ENCODE measurements at places on chromosomes 4 and X. TPM values are rescaled to one million over a fixed set of nuclear protein-coding genes. Genes with fewer than 3 reads are reported as not detected.

DNA sequence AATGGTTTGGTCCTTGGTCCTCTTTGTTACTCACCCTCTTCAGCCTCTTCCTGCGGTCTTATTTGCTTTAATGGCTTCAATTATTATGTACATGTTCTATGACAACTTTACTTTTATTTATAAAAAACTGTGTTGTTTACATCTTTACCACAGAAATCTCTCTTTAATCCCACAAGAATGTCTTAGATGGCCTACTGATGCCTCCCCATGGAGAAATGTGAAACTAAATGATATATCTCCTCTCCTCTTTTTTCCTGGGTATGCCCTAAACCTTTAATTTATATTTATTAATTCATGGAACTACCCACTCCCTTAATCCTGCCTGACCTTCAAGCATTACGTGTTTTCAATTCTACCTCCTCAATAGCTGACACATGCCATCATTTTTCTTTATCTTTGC lies 573.2 kb downstream of the CENPC start:
- no peaks in the 10 kb centered on the region for H3K4me1 ChIP-seq
- H3K36me3 ChIP-seq = no peaks in the 10 kb centered on the region
- DNase-seq = no peak
- H3K27me3 ChIP-seq = no peaks in the 10 kb centered on the region
- H3K27ac ChIP-seq = no peak overlapping the region

DNA sequence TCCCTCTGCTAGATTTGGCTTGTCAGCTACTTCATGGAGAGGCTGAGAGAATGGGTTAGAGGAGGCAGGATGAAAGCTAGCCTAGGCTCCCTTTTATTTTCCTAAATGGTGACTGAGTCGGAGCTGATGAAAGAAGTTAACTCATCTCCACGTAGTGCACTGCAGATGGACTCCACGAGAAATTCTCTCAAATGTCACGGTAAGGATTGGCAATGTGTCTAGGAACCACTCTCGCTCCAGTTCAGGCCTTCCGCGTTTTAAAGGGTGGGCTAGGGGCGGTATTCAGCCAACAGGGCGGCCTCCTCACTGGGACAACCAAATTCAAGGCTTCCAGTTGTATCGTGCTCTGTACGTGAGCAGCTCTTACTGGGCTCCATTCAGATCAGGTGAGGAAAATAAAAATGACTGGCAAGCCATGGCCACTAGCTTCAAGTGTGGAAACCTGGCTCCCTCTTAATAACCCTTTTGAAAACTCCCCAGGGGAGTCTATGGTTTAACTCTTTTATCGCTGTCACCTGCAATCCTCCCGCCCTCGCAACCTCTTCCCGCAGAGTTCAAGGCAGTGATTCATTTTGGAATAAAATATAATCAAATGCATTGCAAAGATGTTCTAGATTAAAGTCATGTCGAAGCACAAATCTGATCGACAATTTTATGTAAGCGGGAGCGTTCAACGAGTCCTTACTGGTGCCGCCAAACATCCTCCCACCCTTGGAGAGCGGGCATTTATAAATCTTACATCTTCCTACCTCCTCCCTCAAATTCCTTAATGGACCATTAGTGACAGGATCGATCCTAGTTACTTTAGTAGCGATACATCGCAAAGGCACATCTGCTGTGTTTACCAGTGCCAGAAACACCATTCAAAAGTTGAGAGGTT lies 1.2 kb downstream of the SPOCK3 start:
- no peak overlapping the region for H3K27ac ChIP-seq
- H3K4me3 ChIP-seq = no peak overlapping the region
- H3K4me1 ChIP-seq = no peaks in the 10 kb centered on the region

- H3K36me3 ChIP-seq = no peaks in the 10 kb centered on the region
- no peak for DNase-seq
- H3K27me3 ChIP-seq = no peaks in the 10 kb centered on the region
These were observed 6.3 kb upstream of the PPEF2 start for GRCh38 chr4:75908555-75908954.

DNA sequence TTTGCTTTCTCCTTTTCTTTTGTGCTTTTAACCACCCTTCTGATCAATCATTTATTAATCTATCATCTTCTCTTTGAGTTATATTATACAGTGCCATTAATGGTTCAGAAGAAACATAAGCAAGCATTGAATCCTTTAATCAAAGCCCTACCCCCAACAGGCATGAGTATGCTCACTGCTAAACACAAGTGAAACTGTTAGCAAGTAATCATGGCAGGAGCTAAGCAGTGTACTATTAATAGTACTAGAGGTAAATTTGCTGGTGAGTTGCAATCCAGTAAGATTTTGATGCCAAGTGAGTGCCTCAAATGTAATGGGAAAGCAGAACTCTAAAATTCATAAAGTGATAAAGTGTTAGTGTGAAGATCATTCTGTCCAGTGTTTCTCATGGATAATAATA lies 57.2 kb downstream of the FNIP2 start:
- H3K4me3 ChIP-seq = no peak overlapping the region
- H3K36me3 ChIP-seq = peaks cover 29% of the 10 kb centered on the region
- no peak for DNase-seq
- H3K27me3 ChIP-seq = no peaks in the 10 kb centered on the region

DNA sequence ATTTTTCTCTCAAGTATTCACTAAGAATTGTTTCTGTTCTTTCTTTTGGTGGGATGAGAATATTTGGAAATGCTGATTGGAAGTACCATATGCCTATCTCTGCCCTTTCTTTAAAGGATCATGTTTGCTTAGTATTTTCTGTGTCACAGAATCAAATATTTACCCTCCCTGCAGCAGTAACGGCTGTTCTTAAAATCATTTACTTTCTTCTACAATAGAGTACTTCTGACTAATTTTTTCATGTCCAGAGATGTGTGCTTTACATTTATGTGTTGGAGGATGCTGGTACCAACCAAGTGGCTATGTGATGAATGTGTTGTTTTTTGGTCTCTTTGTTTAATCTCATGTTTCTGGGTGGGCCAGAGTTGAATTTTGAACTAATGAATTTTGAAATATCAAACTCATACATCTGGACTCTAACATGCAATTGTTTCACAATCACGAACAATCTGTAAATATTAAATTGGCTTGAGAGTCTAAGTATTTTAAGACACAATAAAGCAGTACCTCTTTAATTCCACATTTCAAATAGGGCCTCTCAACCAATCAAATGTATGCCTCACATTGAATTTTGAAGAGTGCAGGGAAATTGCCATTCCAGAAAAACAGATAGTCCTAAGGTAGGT lies 59.4 kb upstream of the ARSJ start:
- H3K27ac ChIP-seq = no peak overlapping the region
- H3K4me1 ChIP-seq = no peaks in the 10 kb centered on the region
- no peaks in the 10 kb centered on the region for H3K27me3 ChIP-seq
- no peak overlapping the region for H3K4me3 ChIP-seq
- H3K36me3 ChIP-seq = no peaks in the 10 kb centered on the region

- H3K36me3 ChIP-seq = no peaks in the 10 kb centered on the region
- H3K4me3 ChIP-seq = no peak overlapping the region
- no peak overlapping the region for H3K27ac ChIP-seq
- DNase-seq = no peak
- H3K27me3 ChIP-seq = no peaks in the 10 kb centered on the region
These were observed 99.0 kb downstream of the ANOS1 start for GRCh38 chrX:8632924-8633323.

LRRC66 gene
- total RNA-seq = 3.3 TPM

ITIH6 gene
- total RNA-seq = not detected

ZNF41 gene
- total RNA-seq = 10.3 TPM
